ENCODE measurements at places on chromosomes 6 and 20.

DNA sequence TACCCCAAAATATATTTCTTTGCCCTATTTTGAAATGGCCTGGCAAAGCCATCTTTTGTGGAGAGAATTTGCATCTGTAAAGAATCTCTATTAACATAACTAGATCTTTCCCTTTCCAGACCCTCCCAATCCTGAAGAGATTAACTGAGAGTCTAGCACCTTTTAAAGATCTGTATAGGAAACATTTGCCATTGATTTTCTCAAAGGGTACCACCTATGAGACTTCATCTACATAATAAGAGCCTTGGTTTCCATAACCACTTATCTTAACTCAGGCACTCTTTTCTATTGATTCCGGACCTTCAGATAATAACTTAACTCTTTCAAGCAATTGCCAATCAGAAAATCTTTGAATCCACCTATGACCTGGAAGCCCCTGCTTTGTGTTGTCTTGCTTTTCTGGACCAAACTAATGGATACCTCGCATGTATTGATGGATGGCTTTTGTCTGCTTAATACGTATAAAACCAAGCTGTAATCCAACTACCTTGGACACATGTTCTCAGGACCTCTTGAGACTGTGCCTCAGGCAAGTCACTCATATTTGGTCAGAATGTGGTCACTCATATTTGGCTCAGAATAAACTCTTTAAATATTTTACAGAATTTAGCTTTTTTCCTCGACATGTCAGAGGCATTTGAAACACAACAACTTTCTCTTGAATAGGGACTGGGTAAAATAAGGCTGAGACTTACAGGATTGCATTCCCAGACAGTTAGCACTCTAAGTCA lies 31.4 kb downstream of the SLC22A2 start:
- DNase-seq = no peak

GRCh38 chr20:2509468-2509781 lies 710 bp upstream of the ZNF343 start:
- no peak for DNase-seq

GRCh38 chr6:163698086-163698485 lies 283.6 kb downstream of the QKI start:
- peak; percentile 43 for DNase-seq

DNA sequence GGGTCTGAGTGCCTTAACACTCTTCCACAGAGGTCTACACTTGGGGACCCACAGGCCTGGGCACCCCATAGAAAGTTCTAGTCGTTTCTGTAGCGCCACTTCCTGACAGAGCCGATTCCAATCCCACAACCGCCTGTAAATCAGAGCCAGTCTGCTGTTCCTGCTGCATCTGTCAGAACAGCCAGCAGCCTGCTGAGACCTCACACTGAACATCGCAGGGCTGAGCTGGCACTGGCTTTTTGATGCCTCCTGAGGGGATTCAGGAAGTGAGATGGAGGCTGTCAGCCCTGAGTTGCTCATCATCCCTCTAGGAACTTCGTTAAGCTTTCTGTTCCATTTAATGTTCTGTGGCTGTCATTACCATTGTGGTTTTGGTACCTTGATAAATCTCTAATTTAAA lies 48.9 kb downstream of the DCBLD1 start:
- no peak for DNase-seq

DNA sequence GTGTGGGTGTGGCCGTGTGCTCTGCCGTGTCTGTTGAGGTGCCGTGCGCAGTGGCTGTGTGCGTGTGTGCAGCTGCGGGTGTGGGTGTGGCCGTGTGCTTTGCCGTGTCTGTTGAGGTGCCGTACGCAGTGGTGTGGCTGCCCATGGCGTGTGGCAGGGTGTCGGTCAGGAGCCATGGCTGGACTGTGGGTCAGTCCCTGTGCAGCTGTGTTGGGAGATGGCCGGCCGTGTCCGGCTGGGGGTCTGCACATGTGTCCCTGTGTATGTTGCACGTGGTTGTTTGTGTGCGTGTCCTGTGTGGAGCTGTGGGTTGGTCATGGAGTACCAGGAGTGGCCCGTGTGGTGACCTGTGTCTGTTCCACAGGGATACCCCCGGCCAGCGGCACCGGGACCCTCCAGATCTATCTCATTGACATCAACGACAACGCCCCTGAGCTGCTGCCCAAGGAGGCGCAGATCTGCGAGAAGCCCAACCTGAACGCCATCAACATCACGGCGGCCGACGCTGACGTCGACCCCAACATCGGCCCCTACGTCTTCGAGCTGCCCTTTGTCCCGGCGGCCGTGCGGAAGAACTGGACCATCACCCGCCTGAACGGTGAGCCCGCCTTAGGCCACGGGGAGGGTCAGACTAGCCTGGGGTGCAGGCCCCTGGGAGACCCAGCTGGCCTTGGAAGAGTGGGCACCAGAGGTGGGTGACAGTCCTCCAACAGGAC lies 137.7 kb downstream of the TAF4 start:
- DNase-seq = no peak

All from inflammatory macrophage treated with lipopolysaccharide for 1 hour (primary cell).